MG63 (cell line): ENCODE measurements at places on chromosomes 12 and 14. TPM values are rescaled to one million over a fixed set of nuclear protein-coding genes. Genes with fewer than 3 reads are reported as not detected.
A peak's percentile ranks its signal among the peaks of the same experiment; 100 is the strongest.

- DNase-seq = peak; percentile 56
Measured at GRCh38 chr12:118189741-118190191, 53.8 kb downstream of the PEBP1 start.

DNA sequence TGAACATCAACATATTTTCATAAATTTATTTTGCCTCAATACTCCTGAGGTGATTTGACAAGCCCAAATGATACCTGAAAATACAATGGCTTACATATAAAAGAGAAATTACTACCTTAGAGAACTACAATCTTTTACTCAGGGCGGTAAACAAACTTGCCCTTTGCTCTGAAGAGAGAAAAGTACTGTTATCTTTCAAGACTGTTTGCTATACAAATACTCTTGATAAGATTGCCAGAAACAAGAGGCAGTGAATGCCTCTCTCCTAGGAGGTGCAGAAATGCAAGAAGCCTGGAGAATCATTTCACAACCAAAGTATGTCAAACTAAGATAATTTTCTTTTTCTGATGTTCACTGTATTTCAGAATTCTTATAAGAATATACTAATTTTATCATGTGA is 160.3 kb downstream of the ALX1 start:
- no peak for DNase-seq

DNA sequence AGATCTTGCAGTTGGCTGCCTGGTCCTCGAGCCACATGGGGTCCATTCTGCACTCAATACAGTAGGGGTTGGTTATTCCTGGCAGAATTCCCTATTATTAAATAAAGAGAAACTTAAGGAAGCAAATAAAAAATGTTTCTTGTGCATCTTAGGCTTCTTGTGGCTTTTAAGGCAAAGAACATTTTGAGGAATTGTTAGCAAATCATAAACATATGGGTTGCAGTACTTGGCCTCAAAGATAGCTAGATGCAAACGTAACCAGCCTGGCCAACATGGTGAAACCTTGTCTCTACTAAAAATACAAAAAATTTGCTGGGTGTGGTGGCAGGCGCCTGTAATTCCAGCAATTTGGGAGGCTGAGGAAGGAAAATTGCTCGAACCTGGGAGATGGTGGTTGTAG is 50.8 kb upstream of the KCNA5 start:
- DNase-seq = no peak

GRCh38 chr12:103840876-103841689 is at the start of gene NT5DC3:
NT5DC3 (minus strand) TSS chr12:103841234; CDS start chr12:103841156, 78 bp downstream.
- peak; percentile 81 for DNase-seq

DNA sequence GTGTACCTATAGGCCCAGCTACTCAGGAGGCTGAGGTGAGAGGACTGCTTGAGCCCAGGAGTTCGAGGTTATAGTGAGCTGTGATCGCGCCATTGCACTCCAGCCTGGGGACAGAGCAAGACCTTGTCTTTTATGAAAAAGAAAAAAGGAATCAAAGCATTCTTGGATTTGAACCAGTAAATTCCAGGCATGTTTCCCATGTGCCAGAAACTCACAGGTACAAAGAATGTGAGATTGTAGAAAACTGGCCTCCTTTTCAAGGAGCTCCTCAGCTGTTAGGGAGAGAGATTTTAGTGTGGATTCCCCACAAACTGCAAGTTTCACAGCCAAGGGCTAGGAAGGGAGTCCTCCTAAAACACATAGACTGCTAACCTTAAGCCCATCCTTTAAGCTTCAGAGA is 95.0 kb downstream of the FOXN4 start:
- no peak for DNase-seq

DNA sequence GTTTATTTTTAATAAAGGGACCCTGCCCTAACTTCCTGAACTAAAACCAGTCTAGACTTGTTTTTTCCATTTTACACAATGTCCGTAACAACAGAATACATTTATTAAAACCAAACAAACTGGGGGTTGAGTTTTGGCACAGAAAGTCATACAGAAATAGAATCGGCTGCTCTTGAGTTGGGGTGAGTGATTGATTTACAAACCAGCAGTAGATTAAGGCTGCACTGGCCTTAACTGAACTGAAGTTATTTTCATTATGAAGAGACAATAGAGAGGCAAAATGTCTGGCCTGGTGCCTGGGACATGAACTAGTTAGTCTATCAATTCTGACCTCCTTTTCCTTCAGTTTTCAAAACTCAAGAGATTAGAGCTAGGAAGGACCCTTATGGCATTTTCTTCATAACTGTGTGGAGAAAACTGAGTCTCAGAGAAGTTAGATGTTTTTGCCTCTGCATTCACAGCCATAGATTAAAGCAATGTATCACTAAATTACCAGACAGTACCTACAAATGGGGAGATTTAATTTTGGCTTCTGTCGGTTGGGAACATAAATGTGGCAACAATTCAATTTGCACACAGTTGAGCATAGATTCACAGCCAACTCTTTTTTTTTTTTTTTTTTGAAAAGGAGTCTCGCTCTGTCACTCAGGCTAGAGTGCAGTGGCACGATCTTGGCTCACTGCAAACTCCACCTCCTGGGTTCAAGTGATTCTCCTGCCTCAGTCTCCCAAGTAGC is 19.8 kb upstream of the MGP start:
- DNase-seq = no peak

- DNase-seq = no peak
Measured at GRCh38 chr14:65371784-65372183, 40.7 kb upstream of the FUT8 start.

GRCh38 chr14:70988452-70988851 is 81.2 kb downstream of the PCNX1 start:
- DNase-seq = no peak

DNA sequence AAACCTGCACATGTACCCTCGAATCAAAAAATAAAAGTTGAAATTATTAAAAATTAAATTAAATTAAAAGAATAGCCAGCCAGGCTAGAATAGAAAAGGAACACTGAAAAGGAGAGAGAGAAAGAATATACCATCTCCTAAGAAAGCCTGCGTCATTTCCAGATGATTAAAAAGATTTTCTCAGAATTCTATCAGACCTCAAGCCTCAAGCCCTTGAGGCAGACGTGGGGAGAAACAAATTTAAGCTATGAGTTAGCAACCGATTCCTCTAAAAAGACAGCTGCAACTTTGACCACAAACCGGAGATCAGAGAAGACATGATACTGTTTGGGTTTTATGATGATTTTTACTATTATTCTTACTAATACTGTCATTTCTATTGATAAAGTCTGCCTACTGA is 138.3 kb downstream of the KSR2 start:
- DNase-seq = no peak

- peak; percentile 85 for DNase-seq
Measured at GRCh38 chr12:2267703-2268470, 215.1 kb downstream of the CACNA1C start.

DNA sequence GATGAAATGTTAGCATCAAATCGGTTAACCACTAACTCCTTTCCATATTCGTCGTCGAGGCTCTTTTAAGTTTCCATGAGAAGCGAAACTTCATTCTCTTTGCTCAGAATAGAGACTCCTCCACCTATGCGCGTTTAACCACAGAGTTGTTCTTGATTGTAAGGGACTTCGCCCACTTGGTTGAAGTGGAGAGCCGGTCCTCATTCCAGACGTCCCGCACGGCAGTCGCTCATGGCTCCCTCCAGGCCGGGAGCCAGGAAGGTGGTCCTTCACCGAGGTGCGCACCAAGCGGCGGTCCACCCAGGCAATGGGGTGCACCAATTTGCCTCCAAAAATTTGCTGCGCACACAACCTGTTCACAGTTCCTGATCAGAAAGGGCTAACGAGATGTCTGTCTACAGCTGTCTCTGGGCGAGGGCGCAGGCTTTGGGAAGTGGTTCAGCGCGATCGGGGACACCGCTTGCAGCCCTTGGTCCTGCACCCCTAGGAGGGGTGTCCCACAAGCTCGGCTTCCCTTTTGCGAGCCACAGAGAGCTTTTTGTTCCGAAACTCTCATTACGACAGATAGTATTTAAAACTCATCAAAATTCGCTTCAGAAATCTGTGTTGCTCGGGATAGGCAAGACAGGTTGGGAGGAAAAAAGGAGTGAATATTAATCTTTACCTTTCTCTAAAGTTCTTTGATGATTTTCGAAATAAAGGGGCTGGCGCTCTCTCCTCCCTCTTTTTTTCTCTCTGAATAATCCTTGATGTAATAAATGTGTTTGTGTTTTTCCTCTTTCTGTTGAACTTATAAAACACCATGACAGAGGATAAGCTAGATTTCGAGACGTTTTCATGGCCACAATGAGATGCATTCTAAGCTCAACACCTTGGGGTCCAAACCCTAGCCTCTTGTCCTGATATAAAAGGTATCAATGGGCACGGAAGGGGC is 6.4 kb upstream of the ALX1 start:
- no peak for DNase-seq

DNA sequence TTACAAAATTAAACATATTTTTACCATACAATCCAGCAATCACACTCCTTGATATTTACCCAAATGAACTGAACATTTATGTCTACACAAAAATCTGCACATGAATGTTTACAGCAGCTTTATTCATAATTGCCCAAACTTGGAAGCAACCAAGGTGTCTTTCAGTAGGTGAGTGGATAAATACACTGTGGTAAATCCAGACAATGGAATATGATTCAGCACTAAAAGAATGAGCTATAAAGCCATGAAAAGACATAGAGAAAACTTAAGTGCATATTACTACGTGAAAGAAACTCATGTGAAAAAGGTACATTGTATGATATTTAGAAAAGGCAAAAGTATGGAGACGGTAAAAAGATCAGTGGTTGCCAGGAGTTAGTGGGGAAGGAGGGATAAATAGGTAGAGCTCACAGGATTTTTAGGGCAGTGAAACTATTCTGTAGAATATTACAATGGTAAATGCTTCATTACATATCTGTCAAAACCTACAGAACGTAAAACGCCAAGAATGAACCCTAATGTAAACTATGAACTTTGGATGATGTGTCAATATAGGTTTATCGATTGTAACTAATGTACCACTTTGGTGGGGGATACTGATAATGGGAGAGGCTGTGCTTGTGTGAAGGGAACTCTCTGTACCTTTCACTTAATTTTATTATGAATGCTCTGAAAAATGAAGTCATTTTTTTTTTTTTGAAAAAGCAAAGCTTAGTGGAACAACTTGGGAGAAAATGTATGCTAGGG is 295.7 kb downstream of the CEP128 start:
- DNase-seq = no peak

DNA sequence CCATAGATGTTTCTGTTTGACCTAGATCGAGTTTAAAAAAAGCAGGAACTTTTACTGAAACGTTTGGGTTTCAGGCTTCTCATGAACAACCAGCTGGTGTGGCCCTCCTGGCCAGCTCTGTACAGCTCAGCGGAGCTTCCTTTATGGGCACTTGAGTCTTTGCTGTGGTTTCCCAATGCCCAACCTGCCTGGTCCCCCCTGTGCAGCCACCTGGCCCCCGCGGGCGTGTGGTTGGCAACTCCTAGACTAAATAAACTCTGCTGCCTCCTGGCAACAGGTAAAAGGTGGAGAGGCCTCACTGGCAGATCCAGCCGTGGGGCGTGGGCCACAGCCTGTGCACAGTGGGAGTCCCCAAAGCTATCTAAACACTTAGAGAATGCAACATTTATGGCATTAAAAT is 38.7 kb downstream of the ADGRD1 start:
- DNase-seq = no peak

GRCh38 chr12:109555431-109556315 is 17.6 kb downstream of the MMAB start:
- DNase-seq = no peak

FBRSL1 gene
- total RNA-seq = 10.7 and 12.7 TPM in 2 replicates

DENND5B gene
- 8.7 and 14.5 TPM in 2 replicates for total RNA-seq

DIO3 gene
- total RNA-seq = 0.07 TPM in 1 of 2 replicates, not detected in the other

HOXC4 gene
- total RNA-seq = 2.3 and 5.2 TPM in 2 replicates

PNN gene
- total RNA-seq = 8.2 and 22.9 TPM in 2 replicates

ZC3H10 gene
- total RNA-seq = 3.5 and 5.3 TPM in 2 replicates

MEG3 gene
- not detected in 2 replicates for total RNA-seq
